ENCODE measurements at places on chromosomes 7 and 10.

DNA sequence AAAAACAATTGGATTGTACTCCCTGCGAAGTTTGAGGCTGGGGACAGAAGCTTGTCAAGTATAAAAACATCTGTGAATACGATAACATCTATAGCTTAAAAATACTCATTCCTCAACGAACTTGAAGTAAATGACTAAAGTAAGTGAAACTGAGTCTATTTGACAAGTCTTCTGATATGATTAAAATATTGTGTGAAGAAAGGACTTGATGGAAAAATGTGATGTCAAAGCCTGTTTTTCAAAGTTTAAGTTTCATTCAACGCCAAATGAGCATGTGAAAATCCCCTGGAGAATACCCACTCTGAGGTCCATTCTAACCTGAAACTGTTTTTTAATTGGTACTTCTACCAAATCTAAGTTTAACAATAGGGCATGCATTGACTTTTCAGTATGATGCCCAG lies 122.3 kb upstream of the MDFIC start:
- no peak for DNase-seq

DNA sequence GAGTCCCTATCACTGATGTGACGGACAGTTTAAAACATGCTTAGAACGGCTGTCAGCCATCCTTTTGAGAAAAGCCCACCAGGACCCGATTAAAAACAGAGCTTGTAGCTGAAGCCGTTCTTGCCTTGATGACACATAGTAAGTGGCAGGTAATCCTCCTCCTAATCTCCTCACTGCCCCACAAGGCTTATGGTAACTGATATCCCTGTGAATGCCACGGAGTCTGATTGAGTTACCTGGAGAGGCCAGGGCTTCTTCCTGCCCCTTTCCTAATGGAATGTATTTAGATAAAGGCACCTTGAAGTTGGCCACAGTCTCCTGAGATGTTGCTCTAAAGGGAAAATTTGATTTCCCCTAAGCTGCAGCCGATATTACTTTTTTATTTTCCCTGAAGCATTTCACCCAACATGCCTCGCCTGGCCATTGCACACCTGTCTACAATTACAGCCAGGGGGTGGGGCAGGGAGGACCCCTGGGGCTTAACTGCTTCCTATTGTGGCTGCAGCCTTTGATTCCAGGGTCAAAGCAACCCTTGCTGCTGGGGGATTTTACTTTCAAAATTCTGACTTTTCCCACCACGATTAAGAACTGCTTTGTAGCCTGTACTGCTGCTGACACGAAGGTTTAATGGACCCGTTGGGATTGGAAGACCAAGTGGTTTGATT lies 169.0 kb upstream of the GPR26 start:
- DNase-seq = no peak

GRCh38 chr10:98270073-98270740 lies 2.2 kb upstream of the LOXL4 start:
- DNase-seq = no peak

GRCh38 chr10:104331208-104331838 lies 6.9 kb downstream of the ITPRIP start:
- DNase-seq = no peak

- no peak for DNase-seq
These were observed 3.9 kb downstream of the FOXL3 start for GRCh38 chr7:293681-294439.

- no peak for DNase-seq
These were observed 1255.5 kb upstream of the PHF14 start for GRCh38 chr7:9718071-9718661.

- DNase-seq = no peak
These were observed 607.9 kb upstream of the MKI67 start for GRCh38 chr10:128734161-128734560.

- DNase-seq = no peak
These were observed 221.1 kb downstream of the KCNMA1 start for GRCh38 chr10:77416311-77417135.

DNA sequence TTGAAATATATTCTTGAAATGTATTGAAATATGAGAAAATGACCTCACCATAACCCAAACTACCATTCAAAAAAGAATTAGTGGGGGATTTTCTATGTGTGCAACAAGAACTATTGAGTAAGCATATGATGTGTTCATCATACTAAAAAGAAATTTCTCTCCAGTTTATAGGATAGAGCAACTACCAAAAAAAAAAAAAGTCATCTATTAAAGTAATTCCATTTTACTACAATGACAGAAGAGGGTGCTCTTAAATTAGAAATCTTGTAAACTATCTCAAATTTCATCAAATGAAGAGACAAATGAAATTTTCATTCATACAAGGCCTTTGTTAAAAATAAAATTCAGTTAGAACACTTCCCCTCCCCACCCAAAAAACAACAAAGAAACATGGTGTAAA lies 195.4 kb upstream of the PLXDC2 start:
- no peak for DNase-seq
